ENCODE measurements at places on chromosomes 3 and 15.
A peak's percentile ranks its signal among the peaks of the same experiment; 100 is the strongest.

DNA sequence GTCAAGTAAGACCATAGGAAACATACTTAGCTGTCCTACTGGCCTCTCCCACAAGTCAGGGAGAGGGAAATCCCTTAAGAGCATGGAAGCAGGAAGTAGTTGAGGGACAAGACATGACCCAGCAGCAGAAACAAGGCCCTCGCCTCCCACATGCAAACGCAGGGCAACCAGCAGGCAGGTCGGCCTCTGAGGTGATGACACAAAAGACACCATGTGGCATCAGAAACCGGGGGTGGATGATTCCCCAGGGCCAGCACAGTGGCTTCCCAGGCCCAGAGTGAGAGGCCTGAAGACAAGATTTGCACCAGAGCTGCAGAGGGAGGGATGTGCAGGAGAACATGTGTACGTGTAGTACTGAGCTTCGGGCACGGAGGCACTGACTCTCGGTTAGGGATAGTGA, 26.3 kb downstream of the PXYLP1 start:
- DNase-seq, result no peak

GRCh38 chr3:86257955-86258641, 732.9 kb downstream of the VGLL3 start:
- no peak for DNase-seq

GRCh38 chr3:141384157-141384556, 15.9 kb downstream of the ZBTB38 start:
- DNase-seq, result peak; percentile 79

DNA sequence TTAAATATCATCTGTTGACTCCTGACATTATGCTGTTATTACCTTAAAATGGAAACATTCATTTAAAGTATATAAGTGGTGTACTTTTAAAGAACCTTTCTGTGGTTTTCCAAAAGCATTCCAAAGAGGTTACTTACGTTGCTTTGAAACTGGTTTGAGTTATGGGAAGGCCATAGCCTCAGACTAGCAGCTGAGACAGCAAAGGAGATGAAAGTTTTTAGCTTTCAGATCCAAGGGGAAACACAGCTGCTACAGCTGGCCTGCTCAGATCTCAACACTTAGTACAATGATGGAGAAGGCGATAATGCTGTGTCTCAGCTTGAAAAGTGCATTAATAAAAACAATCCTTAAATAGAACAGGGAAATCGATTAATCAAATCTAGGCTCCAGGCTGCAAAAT, 921.1 kb downstream of the ROBO1 start:
- no peak for DNase-seq

- DNase-seq, result no peak
Observed at GRCh38 chr3:143330296-143330868, 210.8 kb downstream of the CHST2 start.
